Urinary bladder (tissue), 4 donors: ENCODE measurements at places on chromosomes 11 and 22.

DNA sequence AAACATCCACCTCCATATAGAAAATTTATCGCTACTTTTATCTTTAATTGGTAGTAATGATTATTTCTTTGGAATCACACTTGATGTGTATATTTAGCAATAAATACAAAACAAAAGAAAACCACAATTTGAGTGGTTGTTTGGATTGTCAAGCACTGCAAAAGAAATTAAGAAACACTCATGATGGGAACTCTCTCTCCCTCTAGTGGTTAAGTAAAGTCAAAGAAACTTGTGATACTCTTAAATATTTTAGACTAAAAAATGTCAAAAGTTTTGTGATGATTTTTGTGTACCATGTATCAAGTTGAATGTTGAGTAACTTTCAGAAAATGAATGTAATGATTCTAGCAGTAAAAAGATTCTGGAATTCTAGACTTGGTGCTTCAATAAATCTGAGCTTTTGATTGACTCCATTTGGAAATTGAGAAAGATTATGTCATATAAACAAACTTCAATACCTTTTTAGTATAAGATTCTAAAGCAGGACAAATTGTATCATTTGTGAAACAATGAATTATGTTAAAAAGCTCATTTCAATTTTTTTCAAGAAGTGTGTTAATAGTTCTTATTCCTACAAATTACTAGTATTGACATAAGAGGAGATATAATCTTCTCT, 20.8 kb downstream of the MUC15 start:
- DNase-seq = no peak

- no peak for DNase-seq
Observed at GRCh38 chr11:11786771-11787170, 55.0 kb upstream of the USP47 start.

GRCh38 chr11:11807811-11808782, 33.7 kb upstream of the USP47 start:
- no peak for DNase-seq

DNA sequence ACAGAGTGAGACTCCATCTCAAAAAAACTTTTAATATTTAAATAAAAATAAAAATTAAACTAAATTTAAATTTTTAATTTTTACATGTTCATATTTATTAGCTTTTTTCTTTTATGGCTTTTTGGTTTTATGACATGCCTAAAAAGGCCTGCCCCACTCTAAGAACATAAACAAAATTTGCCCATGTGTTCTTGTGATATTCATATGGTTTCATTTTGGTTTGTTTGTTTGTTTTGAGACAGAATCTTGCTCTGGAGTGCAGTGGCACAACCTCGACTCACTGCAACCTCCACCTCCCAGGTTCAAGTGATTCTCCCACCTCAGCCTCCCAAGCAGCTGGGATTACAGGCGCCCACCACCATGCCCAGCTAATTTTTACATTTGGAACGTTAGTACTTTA, 27.7 kb downstream of the SUSD2 start:
- DNase-seq = no peak

DNA sequence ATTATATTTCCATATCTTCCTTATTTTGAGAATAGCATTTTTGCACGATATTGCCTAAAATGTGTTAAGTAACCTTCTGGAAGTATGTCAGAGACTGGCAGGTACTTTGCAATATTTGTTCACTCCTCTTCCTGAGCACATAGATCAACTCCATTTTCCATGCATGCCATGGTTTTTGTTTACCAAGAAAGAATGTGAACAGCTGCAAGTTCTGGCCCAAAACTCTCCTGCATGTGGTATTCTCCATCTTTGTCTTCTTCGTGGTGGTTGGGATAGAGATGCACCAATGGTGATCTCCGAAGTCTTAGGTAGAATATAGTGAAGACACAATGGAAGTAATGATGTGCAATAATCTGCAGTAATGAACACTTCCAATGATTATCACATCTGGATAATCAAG, 2241.0 kb upstream of the RAG2 start:
- DNase-seq = no peak

DNA sequence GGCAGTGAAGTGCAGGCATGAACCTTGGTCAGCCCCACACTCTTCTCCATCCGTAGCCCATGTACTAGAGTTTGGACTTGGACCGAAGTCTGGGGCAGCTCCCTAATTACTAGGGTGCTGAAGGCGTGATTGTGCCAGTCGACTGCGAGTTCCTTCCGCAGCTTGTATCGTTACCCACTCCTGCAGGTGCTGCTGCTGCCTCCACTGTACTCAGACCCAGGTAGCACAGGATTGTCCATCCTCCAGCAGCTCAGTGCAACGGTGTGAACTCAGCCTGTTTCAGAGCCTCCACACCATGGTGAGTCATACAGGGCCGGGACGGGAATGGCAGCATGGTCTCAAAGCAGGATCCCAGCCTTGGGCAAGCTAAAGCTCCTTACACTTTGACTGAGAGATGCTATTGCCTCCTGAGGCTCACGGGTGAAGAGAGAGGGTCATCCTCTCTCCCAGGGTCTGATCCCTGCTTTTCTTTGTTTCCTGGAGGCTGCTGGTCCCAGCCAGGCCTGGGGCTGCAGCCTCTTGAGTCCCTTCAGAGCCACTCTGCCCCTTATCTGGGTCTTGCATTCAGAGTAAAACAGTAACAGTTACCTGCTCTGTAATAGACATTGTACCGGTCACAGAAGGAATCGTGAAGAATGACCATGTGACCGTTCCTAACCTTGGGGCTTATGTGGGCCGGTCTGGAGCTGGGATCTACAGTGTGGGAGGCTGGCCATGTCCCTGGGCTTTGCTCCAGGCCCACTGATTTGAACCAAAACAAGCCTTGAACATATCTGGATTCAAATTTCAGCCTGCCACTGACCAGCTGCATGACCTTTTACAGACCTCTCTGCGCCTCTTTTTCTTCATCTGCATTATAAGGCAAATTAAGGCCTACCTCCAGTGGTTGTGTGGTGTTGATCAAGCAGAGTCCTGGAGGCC, 1.7 kb downstream of the TKFC start:
- no peak for DNase-seq
